ENCODE measurements at places on chromosomes 4 and X. TPM values are rescaled to one million over a fixed set of nuclear protein-coding genes. Genes with fewer than 3 reads are reported as not detected.

- no peak for DNase-seq
Measured at GRCh38 chrX:96027407-96027806, 657.2 kb upstream of the DIAPH2 start.

The TLR2 gene
- 1.7 TPM for total RNA-seq

- DNase-seq = no peak
Measured at GRCh38 chrX:89034679-89035078, 287.7 kb downstream of the CPXCR1 start.

- DNase-seq = no peak
Measured at GRCh38 chr4:110629780-110630687, 7.2 kb upstream of the PITX2 start.

GRCh38 chr4:182923796-182924340 lies 6.7 kb upstream of the DCTD start:
- DNase-seq = no peak

GRCh38 chr4:111475666-111476065 lies 669.6 kb upstream of the FAM241A start:
- no peak for DNase-seq

DNA sequence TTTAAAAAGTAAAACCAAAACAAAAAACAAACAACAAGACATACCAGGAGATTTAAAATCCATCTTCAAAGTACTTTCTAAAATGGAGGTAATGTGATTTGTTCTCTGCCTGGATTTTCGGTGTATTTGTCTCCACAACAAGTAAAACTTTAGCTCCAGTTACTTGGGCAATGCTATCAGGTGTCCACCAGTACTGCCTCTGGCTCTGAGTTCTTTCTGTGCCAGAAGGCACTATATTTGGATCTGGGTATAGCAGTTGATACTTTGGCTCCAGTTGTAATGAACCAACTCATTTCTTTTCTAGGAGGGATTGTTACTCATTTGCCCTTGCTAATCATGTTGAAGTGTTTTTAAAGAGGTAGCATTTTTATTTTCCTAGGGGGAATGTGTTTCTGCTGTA lies 9.5 kb upstream of the PDLIM5 start:
- no peak for DNase-seq
